ENCODE measurements at places on chromosomes 5 and 9.

- DNase-seq = no peak
These were observed 15.7 kb upstream of the IGFBPL1 start for GRCh38 chr9:38439916-38440301.

DNA sequence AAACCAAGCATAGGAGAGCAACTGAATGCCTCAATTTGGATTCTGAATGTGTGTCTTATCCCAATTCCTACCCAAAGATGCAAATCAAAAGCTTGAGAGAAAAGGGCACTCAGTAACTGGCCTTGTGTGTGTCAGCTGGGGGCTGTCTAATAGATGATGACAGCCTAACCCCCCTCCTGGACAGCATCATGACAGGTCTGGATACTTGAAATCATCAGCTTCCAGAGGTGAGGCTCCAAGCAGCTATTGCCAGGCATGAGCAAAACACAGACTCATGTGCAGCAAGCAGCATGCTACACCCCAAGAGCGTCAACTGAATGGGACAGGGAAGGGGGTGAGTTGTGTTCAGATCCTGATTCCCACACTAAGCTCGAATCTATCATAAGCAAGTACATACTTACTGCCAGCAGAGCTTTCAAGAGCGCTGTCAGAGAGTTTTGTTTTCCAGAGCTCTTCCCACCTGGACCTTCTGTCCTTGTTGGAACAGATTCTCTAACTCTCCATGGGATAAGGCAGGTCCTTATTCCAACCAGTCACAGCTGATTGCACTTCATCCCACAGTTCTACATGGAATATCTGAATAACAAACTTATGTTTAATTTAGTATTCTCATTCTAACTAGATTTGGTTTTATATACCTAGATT is 467.5 kb downstream of the DTWD2 start:
- DNase-seq = no peak

DNA sequence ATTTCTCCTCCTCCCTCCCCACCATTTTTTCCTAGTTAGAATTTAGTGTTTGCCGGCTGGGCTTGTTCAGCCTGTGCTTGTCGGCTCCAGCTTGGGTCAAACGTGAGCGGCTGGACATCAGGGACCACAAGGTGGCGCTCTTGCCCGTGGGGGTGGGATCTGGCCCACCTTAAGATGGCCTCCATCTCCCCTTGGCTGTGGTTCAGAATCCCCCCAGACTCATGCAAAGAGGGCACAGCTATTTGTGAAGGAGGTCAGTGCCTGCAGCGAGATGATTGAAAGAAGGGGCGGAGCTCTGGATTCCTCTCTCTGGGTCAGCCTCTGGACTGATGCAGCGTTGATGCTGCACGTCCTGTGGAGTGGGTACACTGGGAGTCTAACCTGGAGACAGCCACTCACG is 283.3 kb upstream of the TUT7 start:
- peak; percentile 6 for DNase-seq

- DNase-seq = no peak
These were observed 366 bp downstream of the EPB41L4A start for GRCh38 chr5:112418659-112419163.

GRCh38 chr9:90741036-90741435 is 60.6 kb upstream of the SYK start:
- DNase-seq = no peak
